ENCODE measurements at places on chromosomes 5 and 9. TPM values are rescaled to one million over a fixed set of nuclear protein-coding genes. Genes with fewer than 3 reads are reported as not detected.

- no peaks in the 10 kb centered on the region for H3K4me1 ChIP-seq
- H3K27me3 ChIP-seq = no peaks in the 10 kb centered on the region
- H3K27ac ChIP-seq = no peak overlapping the region
- H3K4me3 ChIP-seq = no peak overlapping the region
Observed at GRCh38 chr5:107858324-107858723, 187.6 kb upstream of the EFNA5 start.

DNA sequence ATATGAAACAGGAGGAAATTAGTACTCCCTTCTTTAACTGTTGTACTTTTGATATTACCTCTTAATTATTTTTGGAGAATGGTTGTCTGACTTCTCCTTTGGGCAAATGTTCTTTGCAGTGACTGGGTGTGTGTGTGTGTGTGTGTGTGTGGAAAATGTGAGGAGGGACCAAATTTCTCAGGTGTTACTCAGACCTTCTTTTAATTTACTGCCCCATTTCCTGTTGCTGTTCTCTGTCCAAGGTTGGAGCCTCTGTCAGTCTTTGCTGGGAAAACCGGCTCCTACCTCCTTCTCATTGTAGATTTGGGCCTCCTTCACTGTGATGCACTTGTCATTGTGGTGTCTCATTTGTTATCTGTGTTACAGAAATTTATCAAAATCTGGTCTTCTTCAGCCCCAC is 68.4 kb downstream of the PBX3 start:
- no peaks in the 10 kb centered on the region for H3K36me3 ChIP-seq
- H3K4me3 ChIP-seq = no peak overlapping the region
- no peaks in the 10 kb centered on the region for H3K4me1 ChIP-seq
- H3K27ac ChIP-seq = no peak overlapping the region
- no peaks in the 10 kb centered on the region for H3K27me3 ChIP-seq
- DNase-seq = no peak

DNA sequence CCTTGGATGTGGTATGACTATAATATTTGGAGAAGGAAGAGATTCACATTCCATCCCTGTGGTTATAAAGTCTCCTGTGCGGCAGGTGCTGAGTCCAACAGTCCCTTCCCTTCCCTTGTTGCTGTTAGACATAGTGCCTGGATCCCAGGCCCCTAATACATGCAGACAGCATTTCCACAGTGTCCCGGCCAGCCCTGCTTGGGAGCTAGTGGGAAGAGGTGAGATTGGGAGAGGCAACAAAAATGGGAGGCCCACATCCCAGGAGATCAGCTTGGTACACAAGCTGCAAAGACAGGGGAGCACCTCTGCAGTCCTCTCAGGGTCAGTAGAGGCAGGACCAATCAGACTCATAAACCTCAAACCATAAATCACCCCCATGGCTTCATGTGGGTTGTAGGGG is 3.3 kb upstream of the NEURL1B start:
- no peaks in the 10 kb centered on the region for H3K4me1 ChIP-seq
- no peaks in the 10 kb centered on the region for H3K36me3 ChIP-seq
- no peak overlapping the region for H3K4me3 ChIP-seq
- DNase-seq = no peak
- H3K27ac ChIP-seq = peak overlapping the region; percentile 58

GRCh38 chr9:136114610-136115009 is 4.1 kb downstream of the TMEM250 start:
- H3K4me3 ChIP-seq = no peak overlapping the region
- H3K4me1 ChIP-seq = peaks cover 17% of the 10 kb centered on the region
- H3K36me3 ChIP-seq = no peaks in the 10 kb centered on the region
- no peak overlapping the region for H3K27ac ChIP-seq
- no peaks in the 10 kb centered on the region for H3K27me3 ChIP-seq

DNA sequence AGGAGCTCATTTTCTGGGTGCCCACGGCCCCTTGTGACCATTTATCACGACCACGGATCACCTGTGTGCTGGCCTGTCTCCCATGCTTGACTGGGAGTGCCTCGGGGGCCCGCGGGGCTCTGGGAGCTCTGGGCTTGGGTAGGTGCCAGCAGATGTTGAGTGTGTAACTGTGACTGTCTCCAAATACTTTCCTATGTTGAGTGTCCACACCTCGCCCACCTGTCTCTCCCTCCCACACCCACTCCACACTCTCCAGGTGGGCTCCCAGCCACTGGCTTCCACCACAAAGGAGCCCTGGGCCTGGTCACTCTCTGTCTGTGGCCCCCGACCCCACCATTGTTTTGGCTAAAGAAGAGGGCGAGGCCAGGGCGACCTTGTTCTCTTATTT is 196.4 kb downstream of the CDK5RAP2 start:
- H3K36me3 ChIP-seq = no peaks in the 10 kb centered on the region
- H3K4me3 ChIP-seq = no peak overlapping the region
- H3K27ac ChIP-seq = no peak overlapping the region
- H3K4me1 ChIP-seq = no peaks in the 10 kb centered on the region
- DNase-seq = no peak

GRCh38 chr5:43412156-43412555 is at the start of gene CCL28:
Gene CCL28, minus strand, starts transcription at chr5:43412391. Its CDS starts 75 bp downstream, at chr5:43412316.
- peak within 1 kb of the TSS; percentile 30 for H3K4me3 ChIP-seq
- H3K36me3 ChIP-seq = no peaks in the 10 kb centered on the region
- H3K27me3 ChIP-seq = no peaks in the 10 kb centered on the region

GRCh38 chr9:18820566-18821095 is 212.4 kb downstream of the SAXO1 start:
- H3K27ac ChIP-seq = no peak overlapping the region
- H3K36me3 ChIP-seq = no peaks in the 10 kb centered on the region
- no peak overlapping the region for H3K4me3 ChIP-seq
- H3K27me3 ChIP-seq = no peaks in the 10 kb centered on the region

DNA sequence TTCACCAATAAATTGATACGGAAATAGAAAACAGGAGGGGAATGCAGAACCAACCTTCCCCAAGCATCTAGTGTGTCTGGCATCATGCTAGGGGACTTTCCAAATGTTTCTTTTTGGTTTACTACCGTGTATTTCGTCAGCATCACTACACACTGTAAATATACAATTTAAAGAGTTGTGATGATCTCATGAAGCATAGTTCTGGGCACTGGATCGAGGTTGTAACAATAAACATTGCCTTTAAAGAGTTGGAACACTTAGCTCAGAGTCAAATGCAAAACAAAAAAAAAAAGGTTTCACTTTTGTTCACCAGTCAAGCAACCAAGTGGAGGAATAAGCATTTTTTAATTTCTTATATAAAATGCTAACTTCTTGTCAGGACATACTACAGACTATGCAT is 2.9 kb upstream of the SCAI start:
- H3K4me1 ChIP-seq = no peaks in the 10 kb centered on the region
- no peak overlapping the region for H3K27ac ChIP-seq
- no peaks in the 10 kb centered on the region for H3K36me3 ChIP-seq
- DNase-seq = no peak
- no peaks in the 10 kb centered on the region for H3K27me3 ChIP-seq
- no peak overlapping the region for H3K4me3 ChIP-seq

- H3K27ac ChIP-seq = no peak overlapping the region
- H3K27me3 ChIP-seq = no peaks in the 10 kb centered on the region
- no peak overlapping the region for H3K4me3 ChIP-seq
- DNase-seq = no peak
- no peaks in the 10 kb centered on the region for H3K4me1 ChIP-seq
Observed at GRCh38 chr9:22046243-22046885, 37.3 kb upstream of the CDKN2B start.

DNA sequence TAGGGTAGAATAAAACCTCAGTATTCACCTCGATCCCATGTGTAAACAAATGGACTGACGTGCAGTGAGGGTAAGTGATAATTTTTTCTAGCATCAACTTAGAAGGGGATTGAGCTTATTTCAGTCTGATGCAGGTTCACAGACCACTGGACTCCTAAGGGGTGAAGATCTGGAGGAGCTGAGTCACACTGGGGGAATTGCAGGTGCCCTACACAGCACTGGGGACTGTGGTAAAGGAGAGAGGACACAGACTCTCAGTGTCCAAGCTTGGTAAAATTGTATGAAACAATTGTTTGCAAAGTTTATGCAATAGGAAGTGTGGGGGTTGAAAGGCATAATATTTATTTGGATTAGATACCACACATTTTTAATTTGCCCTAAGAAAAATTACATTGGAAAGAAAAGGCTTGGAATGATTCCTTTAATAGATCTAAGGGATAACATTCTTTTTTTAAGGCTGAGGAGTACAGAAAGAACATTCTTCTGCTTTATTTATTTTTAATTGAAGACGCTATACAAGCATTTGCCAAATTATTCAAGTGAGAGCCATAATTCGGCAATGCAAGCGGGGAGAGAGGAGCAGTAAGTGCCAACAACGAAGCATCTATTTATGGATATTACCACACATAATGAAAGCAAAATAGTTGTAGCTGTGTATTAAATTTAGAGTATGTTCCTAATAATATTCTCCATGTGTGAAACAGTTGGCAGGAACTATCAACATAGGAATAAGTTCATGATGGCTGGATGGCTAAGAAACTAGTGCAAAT is 766.9 kb upstream of the ADAMTS16 start:
- H3K4me3 ChIP-seq = no peak overlapping the region
- H3K4me1 ChIP-seq = no peaks in the 10 kb centered on the region
- no peak for DNase-seq

DNA sequence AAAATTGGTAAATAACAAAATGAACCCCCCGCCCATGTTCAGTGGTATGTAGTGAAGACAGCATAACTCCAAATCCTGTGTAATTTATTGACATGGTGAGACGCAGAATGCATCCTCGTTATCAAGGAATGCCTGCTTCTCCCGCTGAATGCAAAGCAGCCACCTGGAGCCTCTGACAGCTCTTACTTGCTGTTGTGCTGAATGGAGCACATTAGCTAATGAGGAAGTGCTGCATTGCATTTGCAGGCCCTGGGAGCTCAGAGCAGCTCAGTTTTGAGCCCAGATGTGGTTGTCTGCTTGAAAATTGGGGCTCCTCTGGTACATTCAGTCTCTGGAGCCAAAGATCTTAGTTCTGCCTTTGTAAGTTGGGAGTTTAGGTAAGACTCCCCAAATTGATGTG is 28.9 kb downstream of the PLAC8L1 start:
- no peak overlapping the region for H3K27ac ChIP-seq
- no peak overlapping the region for H3K4me3 ChIP-seq
- no peaks in the 10 kb centered on the region for H3K4me1 ChIP-seq
- DNase-seq = peak; percentile 23
- H3K27me3 ChIP-seq = no peaks in the 10 kb centered on the region

DNA sequence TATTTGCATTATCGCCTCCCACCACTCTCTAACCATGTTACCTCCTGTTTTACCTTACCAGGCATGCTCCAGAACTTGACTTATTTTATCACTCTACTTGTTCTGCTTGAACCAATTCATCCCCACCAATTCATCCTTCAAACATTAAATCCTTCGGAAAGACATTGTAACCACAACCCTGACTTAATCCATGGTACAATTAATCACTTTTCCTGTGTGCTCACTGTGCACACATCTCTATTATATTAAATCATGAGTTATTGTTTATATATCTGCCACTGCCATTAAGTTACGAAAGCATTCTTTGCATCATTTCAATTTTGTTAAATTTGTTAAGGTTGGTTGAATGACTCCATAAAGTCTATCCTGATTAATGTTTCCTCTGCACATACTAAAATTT is 7.4 kb upstream of the C5orf46 start:
- no peak overlapping the region for H3K4me3 ChIP-seq
- H3K27me3 ChIP-seq = no peaks in the 10 kb centered on the region
- no peak for DNase-seq
- H3K27ac ChIP-seq = no peak overlapping the region
- no peaks in the 10 kb centered on the region for H3K36me3 ChIP-seq
- H3K4me1 ChIP-seq = no peaks in the 10 kb centered on the region

GRCh38 chr5:110258460-110259216 is 467.8 kb downstream of the TMEM232 start:
- no peak for DNase-seq
- no peaks in the 10 kb centered on the region for H3K27me3 ChIP-seq
- no peak overlapping the region for H3K27ac ChIP-seq
- no peaks in the 10 kb centered on the region for H3K36me3 ChIP-seq

GRCh38 chr5:141484641-141485311 is at the start of gene PCDHGC4:
Gene PCDHGC4, plus strand, starts transcription at chr5:141485030. Its CDS starts 144 bp downstream, at chr5:141485174.
- H3K27me3 ChIP-seq = peaks cover 8% of the 10 kb centered on the region
- H3K36me3 ChIP-seq = no peaks in the 10 kb centered on the region
- no peak for DNase-seq
- H3K4me3 ChIP-seq = peak within 1 kb of the TSS; percentile 32
- no peak within 1 kb of the TSS for H3K27ac ChIP-seq

GRCh38 chr5:94830520-94830919 is 212.1 kb downstream of the SLF1 start:
- DNase-seq = no peak
- no peaks in the 10 kb centered on the region for H3K36me3 ChIP-seq
- H3K4me1 ChIP-seq = no peaks in the 10 kb centered on the region
- no peaks in the 10 kb centered on the region for H3K27me3 ChIP-seq
- no peak overlapping the region for H3K27ac ChIP-seq

GRCh38 chr9:123354806-123355508 is 1.0 kb upstream of the CRB2 start:
- no peak overlapping the region for H3K27ac ChIP-seq
- H3K4me3 ChIP-seq = no peak overlapping the region
- H3K36me3 ChIP-seq = no peaks in the 10 kb centered on the region
- H3K4me1 ChIP-seq = peaks cover 3% of the 10 kb centered on the region
- DNase-seq = no peak

- H3K27me3 ChIP-seq = no peaks in the 10 kb centered on the region
- no peaks in the 10 kb centered on the region for H3K36me3 ChIP-seq
- no peak overlapping the region for H3K4me3 ChIP-seq
- no peak for DNase-seq
- no peak overlapping the region for H3K27ac ChIP-seq
Observed at GRCh38 chr9:98995059-98995671, 51.5 kb downstream of the COL15A1 start.

DNA sequence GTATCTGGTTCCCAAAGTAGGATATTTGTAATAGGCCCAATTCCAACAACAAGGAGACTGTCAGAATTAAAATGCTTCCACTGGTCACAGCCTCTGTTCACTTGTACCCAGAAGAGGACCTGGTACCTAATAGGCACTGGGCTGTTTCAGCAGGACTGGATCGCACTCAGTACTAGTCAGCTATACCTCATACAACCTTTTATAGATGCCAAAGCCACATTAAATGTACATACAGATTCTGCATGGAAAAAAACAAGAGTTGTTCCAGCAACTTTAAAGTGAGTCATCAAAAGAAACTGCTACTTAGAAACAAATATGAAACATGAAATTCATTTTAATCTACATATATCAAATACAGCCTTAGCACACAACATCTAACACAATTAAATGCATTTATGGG is 87.5 kb downstream of the GPR21 start:
- no peak overlapping the region for H3K27ac ChIP-seq
- H3K36me3 ChIP-seq = no peaks in the 10 kb centered on the region
- no peaks in the 10 kb centered on the region for H3K27me3 ChIP-seq
- H3K4me3 ChIP-seq = no peak overlapping the region
- DNase-seq = no peak

The GABRA6 gene
- not detected for total RNA-seq

The CLPTM1L gene
- 80.1 TPM for total RNA-seq

The ROPN1L gene
- not detected for total RNA-seq

The SPATA6L gene
- total RNA-seq = 6.8 TPM

The YTHDC2 gene
- 22.8 TPM for total RNA-seq

The EGFLAM gene
- total RNA-seq = 0.40 TPM
